ENCODE measurements at places on chromosomes 4 and X.

DNA sequence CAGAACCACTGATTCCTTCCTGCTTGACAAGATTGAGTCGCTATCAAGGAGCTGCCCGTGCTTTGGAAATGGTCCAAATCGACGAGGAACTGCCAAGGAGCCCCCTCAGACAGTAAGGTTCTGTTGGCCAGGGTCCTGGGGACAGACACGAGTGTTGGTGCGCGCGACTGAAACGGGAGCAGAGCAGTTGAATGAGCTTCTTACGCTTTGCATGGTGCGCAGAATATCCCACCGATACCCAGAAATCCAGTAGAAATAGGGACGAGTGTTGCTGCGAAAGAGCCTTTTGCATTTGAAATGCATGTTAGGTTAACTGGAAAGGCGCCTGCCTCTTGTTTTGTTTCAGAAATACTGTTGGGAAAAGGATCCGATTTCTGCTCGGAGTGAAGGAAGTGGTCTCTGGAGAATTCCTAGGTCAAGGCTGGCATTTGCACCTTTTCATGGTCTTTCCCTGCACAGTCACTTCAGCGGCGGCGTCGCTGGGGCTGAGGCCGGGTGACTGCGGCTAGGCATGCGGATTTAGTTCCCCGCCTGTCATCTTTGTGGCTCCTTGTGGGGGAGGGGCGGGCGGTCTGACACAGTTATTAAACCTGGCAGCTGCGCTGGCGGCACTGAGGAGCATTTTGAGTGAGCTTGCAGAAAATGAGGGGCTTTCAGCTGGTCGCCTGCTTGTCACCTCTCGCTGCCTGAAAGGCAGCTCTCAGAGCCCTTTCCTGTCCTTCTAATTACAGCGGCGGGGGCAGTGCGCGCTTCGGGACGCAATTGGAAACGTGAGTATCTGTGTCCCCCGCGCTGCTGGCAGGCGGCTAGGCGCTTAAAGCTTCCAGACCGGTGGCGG is 51.5 kb upstream of the TRIM2 start:
- DNase-seq = peak; percentile 92

- no peak for DNase-seq
Measured at GRCh38 chrX:104567506-104567905, 1.5 kb downstream of the IL1RAPL2 start.

GRCh38 chr4:168540503-168541265 is 43.8 kb downstream of the PALLD start:
- no peak for DNase-seq

- no peak for DNase-seq
Measured at GRCh38 chrX:147602176-147602696, 309.5 kb upstream of the FMR1 start.

- no peak for DNase-seq
Measured at GRCh38 chr4:184734758-184735157, 862 bp upstream of the CENPU start.

GRCh38 chr4:158875455-158875854 is 106.6 kb downstream of the FNIP2 start:
- DNase-seq = no peak

- DNase-seq = no peak
Measured at GRCh38 chrX:20620306-20620705, 353.6 kb upstream of the RPS6KA3 start.

GRCh38 chr4:2686379-2687265 is 69.5 kb downstream of the TNIP2 start:
- DNase-seq = no peak

DNA sequence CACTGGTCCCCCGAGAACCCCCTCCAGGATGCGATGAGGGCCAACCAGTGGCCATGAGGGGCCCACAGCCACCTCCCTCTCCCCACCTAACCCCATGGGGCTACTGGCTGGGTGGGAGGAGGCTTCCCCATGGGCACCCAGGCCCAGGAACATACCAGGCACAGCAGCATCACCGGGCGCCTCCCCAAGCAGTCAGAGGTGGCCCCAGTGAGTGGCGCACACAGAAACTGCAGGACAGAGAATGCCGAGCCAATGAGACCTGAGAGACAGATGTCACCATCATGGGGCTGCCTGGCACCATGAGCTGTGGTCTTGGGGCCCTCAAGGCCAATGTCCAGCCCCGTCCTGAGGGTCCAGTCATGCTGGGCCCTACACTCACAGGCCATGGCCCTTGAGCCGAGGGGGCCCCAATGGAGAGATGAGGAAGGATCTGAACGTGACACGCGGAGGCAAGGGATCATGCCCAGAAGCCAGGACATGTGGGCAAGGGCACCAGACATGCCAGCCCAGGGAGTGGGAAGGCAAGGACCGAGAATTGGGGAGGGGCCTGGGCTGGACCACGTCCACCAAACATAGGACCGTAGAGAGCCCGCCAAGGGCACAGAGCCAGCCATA is 30.1 kb downstream of the NOP14 start:
- no peak for DNase-seq

DNA sequence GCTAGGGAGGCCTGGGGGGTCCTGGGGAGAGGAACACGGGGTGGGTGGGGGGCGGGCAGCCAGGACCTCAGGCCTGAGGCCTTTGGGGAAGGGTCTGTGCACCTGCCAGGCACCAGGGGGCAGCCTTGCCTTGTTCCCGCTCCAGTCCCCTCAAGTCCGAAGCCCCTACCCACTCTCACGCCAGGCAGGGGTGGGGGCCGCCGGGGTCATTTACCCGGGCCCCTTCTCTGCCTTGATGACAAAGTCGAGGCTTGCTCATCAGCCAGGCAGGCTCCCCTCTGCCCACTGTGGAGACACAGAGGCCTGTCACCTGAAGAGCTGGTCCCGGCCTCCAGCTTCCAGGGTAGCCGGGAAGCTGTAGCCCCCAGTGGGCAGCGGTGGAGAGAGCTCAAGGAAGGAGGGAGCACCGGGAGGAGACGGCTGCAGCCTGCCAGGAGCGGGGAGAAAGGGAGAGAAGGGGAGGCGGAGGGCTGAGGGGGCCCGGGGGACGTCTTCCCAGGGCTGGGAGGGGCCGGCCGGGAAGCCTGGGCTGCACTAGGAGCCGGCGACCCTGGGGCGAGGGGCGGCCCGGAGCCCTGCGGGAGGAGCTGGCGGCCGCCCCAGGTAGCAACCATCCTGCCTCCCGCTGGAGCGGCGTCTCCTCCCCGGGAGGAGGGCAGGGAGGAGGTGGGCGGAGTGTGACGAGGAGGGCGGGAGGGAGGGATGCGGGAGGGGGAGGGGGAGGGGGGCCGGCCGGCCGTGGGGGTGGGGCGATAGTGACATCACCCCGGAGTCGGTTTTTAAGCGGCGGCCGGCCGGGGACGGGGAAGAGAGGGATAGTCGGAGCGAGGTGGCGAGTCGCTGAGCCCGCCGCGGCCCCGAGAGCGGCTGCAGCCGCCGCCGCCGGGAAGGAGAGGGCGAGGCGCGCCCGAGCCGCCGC is at the start of gene SLC6A8:
SLC6A8 (plus strand) TSS at position 806 of the 919 bp plus-strand sequence. CDS start 649 bp downstream, outside the sequence.
- DNase-seq = peak; percentile 44

GRCh38 chrX:275967-276580 is 5.1 kb upstream of the PLCXD1 start:
- peak; percentile 52 for DNase-seq

- no peak for DNase-seq
Measured at GRCh38 chr4:70556856-70557255, 35.2 kb upstream of the AMBN start.

GRCh38 chr4:57865264-57865663 is 755.1 kb upstream of the IGFBP7 start:
- DNase-seq = no peak

DNA sequence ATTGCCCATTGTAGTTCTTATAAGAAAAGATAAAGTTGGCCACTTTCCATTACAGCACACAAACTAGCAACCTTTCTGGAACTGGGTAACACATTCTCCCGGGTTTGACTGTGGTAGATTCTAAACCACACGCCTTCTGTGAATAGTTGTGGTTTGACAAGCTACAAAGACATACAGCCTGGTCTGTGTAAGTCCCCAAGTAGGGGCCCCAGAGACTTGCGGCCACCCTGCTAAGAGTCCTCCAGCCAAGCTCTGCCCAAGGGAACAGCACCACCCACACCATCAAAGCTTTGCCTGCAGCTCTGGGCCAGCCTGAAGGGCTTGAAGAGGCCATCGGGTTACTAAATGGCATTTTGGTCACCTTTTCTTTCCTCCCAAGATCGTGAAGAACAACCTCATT is 203.4 kb downstream of the MAML3 start:
- no peak for DNase-seq

DNA sequence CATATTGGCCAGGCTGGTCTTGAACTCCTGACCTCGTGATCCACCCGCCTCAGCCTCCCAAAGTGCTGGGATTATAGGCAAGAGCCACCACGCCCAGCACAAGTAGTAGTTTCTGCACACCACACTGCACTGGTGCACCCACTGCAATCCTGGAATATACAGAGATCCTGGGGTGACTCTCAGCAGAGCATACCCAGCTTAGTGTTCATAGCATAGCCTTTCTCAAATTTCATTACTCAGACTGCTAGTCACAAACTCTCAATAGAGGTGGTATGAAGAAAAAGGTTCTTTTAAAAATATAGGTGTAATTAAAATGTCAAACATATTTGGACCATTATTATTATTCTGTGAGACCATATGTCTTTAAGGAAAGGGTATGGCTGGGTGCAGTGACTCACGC is 6.2 kb upstream of the ARHGAP10 start:
- no peak for DNase-seq

DNA sequence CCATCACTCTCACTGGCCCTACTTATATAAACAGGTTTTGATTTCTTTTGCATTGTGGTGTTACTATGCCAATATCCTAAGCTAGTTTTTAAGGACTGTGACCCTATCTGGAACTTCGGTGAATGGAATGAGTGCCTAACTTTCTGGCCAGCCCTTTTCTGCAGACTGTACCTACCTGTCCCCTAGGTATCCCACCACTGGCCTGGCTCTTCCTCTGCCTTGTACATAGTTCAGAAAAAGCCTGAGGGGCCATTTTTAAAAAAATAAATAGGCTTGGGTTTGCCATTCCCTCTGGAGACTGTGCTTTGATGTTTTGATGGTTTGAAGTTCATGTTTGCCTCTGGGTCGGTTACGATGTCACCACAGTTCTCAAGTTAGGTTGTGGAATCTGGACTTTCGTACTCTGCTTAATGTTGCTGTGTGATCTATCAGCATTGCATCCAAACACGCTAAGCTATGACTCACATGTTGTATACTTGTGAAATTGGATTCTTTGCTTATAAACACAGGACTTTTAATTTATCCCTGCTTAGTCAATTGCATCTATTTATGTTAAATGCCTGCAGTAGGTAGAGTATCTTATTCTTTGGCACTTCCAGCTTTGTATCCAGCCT is 182.0 kb downstream of the ANKRD50 start:
- no peak for DNase-seq

- DNase-seq = no peak
Measured at GRCh38 chr4:6524436-6524835, 50.6 kb upstream of the MAN2B2 start.

GRCh38 chrX:25011589-25012432 is 4.0 kb downstream of the ARX start:
- DNase-seq = no peak

DNA sequence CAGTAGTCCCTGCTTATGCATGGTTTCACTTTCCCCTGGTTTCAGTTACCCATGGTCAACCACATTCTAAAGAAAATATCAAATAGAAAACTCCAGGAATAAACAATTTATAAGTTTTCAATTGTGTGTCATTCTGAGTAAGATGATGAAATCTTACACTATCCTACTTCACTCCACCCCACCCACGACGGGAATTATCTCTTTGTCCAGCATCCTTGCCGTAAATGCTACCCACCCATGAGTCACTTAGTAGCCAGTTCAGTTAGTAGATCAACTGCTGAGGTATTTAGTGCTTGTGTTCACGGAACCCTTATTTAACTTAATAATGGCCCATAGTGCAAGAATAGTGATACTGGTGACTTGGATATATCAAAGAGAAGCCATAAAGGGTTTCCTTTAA is 91.4 kb downstream of the KLHL13 start:
- DNase-seq = no peak

- DNase-seq = no peak
Measured at GRCh38 chrX:40415675-40416074, 165.1 kb upstream of the ATP6AP2 start.

DNA sequence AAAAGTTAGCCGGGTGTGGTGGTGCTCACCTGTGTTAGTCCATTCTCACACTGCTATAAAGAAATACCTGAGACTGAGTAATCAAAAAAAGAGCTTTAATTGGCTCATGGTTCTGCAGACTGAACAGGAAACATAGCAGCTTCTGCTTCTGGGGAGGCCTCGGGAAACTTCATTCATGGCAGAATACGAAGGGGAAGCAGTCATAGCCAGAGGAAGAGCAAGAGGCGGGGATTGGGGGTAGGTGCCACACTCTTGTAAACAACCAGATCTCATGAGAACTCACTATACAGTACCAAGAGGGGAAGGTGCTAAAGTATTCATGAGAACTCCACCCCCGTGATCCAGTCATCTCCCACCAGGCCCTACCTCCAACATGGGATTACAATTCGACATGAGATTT is 64.1 kb downstream of the BEND4 start:
- no peak for DNase-seq

- no peak for DNase-seq
Measured at GRCh38 chrX:132802033-132802432, 156.4 kb downstream of the HS6ST2 start.

DNA sequence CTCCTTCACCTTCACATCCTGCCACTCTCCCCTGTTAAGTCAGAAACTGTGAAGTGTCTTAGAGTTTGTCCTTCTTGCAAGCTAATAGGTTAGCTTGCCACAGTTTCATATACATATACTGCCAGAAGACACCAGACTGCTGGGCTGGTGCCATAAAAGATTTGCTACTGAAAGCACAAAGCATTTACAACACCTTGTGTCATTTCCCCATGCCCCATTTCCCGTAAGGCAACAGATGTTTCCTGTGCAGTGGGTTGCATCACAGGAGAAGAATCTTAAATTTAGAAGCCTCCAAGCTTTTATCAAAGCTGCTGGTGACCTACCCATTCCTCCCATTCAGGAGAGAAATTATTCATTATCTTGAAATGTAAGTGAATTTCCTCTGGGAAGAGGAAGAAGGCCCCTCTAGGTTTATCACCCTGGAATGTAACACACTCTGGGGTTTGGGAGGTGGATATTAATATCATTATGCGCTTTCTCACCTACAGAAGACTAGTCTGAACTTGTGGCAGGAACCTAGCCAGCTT is 34.5 kb upstream of the RAB33B start:
- peak; percentile 95 for DNase-seq

DNA sequence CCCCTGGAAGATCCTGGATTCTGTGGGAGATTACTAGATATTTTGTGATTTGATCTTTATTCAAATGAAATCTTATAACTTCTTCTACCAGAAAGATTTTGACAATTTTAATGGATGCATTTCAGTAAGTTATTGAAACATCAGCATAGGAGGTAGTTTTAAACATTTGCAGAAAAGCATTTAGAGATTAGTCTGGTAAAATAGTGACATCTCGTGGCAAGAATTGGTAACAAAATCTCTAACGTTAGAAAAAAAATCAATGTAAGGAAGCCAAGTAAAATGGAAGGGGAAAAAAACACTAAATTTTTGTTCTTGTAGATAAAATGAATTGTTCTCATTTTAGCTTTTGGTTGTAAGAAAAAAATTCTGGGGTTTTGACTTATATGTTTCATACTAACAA is 73.3 kb downstream of the TASL start:
- peak; percentile 51 for DNase-seq

GRCh38 chr4:177519481-177520260 is 77.4 kb upstream of the AGA start:
- no peak for DNase-seq
